ENCODE measurements at places on chromosomes 6 and 20. TPM values are rescaled to one million over a fixed set of nuclear protein-coding genes. Genes with fewer than 3 reads are reported as not detected.

SSTR4 gene
- total RNA-seq, result not detected

SLC17A9 gene
- total RNA-seq, result 64.7 TPM

PDYN gene
- total RNA-seq, result not detected

- no peak overlapping the region for H3K4me3 ChIP-seq
- H3K27ac ChIP-seq, result no peak overlapping the region
- H3K4me1 ChIP-seq, result no peaks in the 10 kb centered on the region
- no peaks in the 10 kb centered on the region for H3K27me3 ChIP-seq
Measured at GRCh38 chr20:38800882-38801281, 4.6 kb upstream of the PPP1R16B start.

- H3K4me3 ChIP-seq, result no peak overlapping the region
- no peaks in the 10 kb centered on the region for H3K36me3 ChIP-seq
- H3K27ac ChIP-seq, result no peak overlapping the region
- no peak for DNase-seq
Measured at GRCh38 chr6:1464781-1465370, 75.5 kb downstream of the FOXF2 start.

GRCh38 chr6:75368151-75368779 is 83.7 kb upstream of the TMEM30A start:
- no peak overlapping the region for H3K4me3 ChIP-seq
- H3K36me3 ChIP-seq, result no peaks in the 10 kb centered on the region
- H3K27me3 ChIP-seq, result no peaks in the 10 kb centered on the region
- H3K4me1 ChIP-seq, result no peaks in the 10 kb centered on the region

DNA sequence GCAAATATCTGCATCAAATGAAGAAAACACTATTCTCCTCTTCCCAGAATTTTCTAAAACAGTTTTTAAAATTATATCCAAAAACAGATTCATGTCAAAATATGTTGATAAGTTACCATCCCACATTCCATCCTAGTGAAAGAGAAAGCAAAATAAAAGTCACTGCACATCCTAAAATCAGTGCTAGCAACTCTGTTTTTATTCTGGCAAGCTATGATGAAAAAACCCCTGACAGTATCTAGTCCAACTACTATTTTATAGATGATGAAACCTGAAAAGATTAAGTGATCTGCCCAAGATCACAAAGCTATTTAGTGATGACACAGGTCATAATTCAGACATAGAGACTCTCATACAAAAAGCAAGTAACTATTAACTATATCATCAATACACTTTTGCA is 190.3 kb upstream of the SHLD1 start:
- no peaks in the 10 kb centered on the region for H3K27me3 ChIP-seq
- H3K36me3 ChIP-seq, result peaks cover 2% of the 10 kb centered on the region
- no peak overlapping the region for H3K4me3 ChIP-seq
- no peak overlapping the region for H3K27ac ChIP-seq
- no peaks in the 10 kb centered on the region for H3K4me1 ChIP-seq
- no peak for DNase-seq

DNA sequence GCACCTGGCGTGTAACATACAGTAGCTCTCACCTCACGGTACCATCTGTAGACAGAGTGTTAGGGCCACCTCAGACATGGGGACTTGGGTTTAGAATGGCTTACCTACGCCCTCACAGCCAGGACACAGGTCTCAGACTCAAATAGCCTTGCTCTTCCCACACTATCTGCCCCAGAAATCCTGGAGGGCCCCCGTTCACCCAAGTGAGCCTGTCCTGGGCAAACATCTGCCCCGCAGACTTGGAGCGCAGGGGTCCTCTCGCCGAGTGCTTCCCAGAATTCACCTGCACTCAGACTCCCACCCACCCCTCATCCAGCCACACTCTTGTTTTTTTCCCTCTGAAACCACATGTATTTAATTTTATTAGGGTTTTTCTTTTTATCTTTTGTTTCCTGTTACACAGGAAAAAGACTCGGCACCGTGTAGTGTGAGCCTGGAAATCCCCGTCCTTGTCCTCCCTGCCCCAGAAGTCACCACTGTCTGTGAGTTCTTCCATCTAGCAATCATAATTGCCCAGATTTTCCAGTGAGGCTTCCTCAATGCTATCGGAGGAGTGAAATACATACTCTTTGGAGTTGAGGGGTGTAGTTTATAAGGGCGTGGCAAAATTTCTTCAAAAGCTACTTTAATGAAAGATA is 17.1 kb upstream of the MAP1LC3A start:
- no peak for DNase-seq
- H3K27ac ChIP-seq, result no peak overlapping the region
- H3K4me3 ChIP-seq, result no peak overlapping the region
- peaks cover 9% of the 10 kb centered on the region for H3K36me3 ChIP-seq
- no peaks in the 10 kb centered on the region for H3K4me1 ChIP-seq
- H3K27me3 ChIP-seq, result no peaks in the 10 kb centered on the region

DNA sequence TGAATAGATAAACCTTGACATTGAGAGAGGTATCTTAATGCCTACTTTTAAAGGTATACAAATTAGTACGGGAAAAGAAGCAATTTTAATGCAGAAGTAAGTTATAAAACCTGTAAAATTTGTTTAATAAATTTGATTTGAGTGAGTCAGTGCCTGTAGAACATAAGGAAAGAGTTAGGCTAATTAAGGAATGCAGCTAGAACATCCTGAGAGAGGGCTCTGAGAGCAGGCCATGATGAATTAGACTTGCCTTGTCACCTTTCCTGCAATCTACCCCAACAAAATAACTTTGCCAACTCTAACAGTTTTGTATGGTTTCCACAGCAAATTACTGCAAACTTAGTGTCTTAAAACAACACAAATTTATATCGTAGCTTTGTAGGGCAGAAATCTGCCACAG is 700.8 kb downstream of the RFPL4B start:
- H3K27me3 ChIP-seq, result no peaks in the 10 kb centered on the region
- no peak overlapping the region for H3K4me3 ChIP-seq
- no peaks in the 10 kb centered on the region for H3K36me3 ChIP-seq
- H3K4me1 ChIP-seq, result no peaks in the 10 kb centered on the region
- no peak for DNase-seq

Measured in Caco-2 (cell line).